ENCODE measurements at places on chromosomes 6 and 20.

GRCh38 chr20:58646257-58646656, 4.8 kb upstream of the STX16 start:
- peak; percentile 70 for DNase-seq

DNA sequence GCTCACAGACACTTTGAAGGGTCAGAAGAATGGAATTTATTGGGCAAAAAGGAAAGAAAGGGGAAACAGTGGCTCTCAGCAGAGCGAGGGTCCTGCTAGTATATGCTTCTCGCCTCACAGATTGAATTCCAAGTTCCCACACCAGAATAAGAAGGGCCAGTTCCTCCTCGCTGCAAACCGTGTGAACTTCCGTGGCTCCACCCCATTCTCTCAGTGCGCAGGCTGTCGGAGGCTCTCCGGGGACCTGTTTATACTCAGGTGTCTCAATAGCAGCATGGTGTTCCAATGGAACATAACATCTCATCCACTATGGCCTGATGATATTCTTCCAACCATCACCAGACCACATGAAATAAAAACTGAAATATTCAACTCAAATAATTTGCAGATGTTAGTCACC, 4.6 kb downstream of the SAMD3 start:
- DNase-seq: no peak

- no peak for DNase-seq
Measured at GRCh38 chr6:7787137-7787608, 61.3 kb downstream of the BMP6 start.

DNA sequence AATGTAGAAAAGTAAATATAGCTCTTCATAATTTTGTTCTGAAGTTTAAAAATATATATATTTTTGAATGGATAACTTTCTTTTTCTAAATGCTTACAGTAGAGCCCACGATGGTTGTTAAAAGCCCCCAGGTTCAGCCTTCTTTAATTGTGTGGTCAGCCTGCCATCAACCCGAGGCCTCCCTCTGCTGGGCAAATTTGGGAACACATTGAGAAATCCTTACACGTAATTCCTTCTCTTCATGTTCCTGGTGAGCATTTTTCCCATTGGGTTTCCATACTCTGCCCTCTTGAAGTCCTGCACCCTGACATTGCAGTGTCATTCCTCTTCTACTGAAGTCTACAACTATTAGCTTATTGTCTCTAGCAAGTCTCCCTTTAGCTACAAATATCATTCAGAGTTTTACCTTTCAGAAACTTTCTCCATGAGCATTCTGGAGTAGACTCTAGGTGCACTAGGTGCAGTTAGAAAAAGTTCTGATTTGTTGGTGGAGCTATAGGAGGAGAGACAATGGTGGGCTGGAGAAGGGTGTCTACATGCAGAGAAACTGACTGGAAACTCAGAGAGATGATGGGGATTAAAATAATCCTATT, 40.6 kb downstream of the TRIM38 start:
- no peak for DNase-seq

GRCh38 chr20:50610212-50610718, 81.1 kb downstream of the RIPOR3 start:
- no peak for DNase-seq

- no peak for DNase-seq
Measured at GRCh38 chr6:79084693-79085092, 6.6 kb upstream of the PHIP start.

GRCh38 chr6:162825597-162825996, 97.8 kb downstream of the PACRG start:
- DNase-seq: no peak

- no peak for DNase-seq
Measured at GRCh38 chr6:105041880-105042279, 85.0 kb downstream of the LIN28B start.

DNA sequence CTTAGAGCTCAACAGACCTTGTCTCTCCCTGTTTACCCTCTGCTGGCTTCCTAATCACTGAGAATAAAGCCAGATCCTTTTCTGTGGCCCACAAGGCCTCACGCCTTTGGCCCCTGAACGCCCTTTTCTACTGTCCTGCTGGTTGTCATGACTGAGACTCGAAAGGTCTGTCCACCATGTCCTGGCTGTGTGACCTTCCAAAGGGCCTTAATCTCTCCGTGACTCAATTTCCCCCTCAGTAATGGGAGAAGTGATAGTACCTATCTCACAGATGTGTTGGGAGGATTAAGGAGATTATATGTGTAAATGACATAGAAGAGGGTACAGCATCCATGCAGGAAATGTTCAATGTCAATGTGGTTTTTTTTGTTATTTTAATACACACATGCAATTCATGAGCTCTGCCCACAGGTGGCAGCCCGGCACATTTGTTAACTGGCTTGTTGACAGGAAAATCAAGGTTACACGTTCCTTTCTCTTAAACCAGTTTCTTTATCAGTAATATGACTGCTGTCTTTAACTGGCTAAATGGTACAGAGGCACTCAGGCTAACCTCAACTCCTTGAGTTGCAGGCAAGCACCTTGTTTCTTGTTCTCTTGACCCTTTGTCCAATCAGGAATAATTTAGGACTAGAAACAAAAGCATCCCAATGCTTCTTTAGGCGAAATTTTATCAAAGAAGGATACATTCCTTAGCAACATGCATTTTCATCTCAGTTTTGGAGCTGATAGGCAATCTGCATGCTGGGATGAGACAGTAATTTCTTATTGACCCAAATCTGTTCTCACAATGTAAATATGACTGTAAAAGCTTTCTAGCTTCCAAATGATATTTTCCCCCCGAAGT, 16.6 kb downstream of the SLC22A1 start:
- DNase-seq: no peak

DNA sequence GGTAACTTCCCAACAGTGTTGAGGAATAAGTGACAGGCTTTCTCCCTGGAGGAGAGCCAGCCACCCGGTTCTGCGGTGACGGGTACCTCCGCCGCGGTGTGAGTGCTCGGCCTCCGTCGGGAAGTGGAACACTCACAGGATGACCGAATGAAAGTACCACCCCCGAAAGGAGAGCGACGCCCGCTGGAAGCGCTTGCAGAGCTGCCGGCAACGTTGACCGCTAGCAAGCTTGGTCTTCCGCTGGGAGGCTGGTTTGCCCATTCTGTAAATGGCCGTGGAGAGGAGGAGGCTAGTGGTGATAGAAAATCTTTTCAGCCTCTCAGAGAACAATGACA, 614 bp upstream of the TMEM242 start:
- no peak for DNase-seq

DNA sequence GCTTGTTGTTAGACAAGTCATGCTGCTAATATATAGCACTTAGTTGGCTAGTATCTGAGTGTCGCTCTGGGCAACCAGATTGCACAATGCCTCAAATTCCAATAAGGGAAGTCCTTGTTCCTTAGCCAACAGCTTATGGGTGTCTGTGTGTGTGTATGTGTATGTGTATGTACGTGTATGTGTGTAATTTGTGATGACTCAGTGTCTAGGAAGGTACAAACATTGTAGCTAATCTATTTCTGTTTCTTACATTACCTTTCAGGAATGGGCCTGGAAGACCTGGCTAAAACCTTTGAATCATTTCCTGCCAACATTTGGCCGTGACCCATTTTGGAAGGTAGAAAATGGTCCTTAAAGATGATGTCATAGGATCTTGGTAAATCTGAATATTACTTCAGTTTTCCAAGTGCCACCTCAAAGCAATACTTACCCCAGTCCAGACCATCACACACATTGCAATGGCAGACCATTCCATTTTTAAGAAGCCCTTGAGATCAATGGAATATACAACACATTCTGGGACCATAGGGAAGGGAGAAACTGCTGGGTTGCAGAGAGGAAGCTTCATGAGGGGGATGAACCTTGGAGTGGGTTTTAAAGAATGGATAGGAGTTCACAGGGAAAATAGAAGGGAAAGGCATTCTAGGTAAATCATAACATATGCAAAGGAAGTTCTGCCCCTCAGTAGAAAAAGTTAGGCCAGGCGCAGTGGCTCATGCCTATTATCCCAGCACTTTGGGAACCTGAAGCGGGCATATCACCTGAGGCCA, 25.1 kb downstream of the NEDD9 start:
- DNase-seq: peak; percentile 91

- DNase-seq: no peak
Measured at GRCh38 chr6:29945281-29945820, 3.0 kb downstream of the HLA-A start.

- no peak for DNase-seq
Measured at GRCh38 chr6:25004357-25004756, 68.6 kb upstream of the RIPOR2 start.

DNA sequence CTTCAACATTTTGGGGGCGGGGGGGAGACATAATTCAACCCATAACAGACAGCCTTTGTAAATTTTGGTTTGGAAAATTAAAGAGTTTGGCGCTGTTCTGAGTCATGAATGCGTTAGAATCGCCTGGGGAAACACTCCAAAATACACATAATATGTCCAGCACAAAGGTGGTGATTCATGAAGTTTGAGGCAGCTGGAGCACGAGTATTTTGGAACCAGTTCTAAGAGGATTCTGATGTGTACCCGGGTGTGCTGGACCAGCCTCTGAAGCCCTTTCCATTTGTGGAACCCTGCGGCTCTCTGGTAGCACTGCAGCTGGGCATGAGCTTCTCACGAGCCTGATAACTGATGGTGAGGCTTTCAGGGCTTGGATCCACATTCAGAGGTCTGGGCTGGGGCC, 4.7 kb downstream of the GMPR start:
- DNase-seq: no peak

GRCh38 chr20:48714764-48715163, 113.0 kb downstream of the PREX1 start:
- DNase-seq: no peak

GRCh38 chr20:41180599-41181333, 43.4 kb downstream of the PLCG1 start:
- peak; percentile 77 for DNase-seq

DNA sequence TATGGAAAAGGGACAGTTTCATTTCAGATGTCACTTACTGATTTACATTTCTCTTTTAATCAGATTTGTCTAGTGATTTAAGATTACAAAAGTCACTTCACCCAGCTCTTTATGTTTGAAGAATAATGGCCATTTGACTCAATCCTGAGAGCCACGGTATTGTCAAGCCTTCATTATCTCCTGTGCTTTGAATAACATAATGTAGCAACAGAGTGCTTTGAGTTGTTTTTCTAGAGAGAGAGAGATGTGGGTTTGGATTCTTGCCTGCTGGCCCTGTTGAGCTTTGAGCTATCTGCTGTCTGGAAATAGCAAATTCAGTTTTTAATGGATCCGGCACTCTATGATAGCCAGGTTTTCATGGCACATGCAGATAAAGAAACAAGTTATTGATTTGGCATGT, 478.4 kb upstream of the SOX4 start:
- no peak for DNase-seq

GRCh38 chr6:135939208-135939591, 87.7 kb downstream of the PDE7B start:
- no peak for DNase-seq

DNA sequence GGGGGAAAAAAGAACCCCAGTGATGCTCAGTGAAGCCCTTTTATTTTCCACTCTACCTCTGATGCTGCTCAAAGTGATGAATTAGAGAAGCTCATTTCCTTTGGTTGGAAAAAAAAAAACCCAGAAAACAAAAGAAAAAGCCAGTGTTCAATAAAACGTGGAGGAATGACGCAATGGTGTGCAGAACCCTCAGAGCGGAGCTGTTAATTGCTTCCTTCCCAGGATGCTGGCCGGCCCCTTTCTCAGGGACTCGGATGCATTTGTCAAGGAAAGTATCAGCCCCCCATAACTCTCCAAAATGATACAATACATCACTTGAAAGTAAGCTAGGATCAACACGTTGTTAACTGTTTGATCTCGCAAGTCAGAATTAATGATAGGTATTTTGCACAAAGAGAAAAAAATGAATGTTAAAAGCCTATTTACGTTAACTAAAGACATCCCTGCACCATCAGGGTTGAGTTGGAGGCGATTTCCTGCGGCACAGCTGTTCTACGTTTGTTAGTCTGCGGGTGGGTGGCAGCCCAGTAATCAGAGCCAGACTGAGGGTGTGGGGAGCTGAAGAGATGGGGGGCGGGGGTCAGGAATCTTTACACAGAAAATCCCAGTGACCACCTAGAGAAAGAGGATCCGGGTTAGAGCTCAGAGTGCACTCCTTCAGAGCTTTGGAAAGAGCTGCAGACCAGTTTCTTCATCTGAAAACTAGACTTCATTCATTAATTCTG, 132.4 kb downstream of the BMP7 start:
- DNase-seq: no peak

- DNase-seq: no peak
Measured at GRCh38 chr6:135831016-135831415, 20.5 kb upstream of the PDE7B start.

GRCh38 chr6:28489366-28490204, 26.0 kb downstream of the GPX6 start:
- DNase-seq: peak; percentile 89

DNA sequence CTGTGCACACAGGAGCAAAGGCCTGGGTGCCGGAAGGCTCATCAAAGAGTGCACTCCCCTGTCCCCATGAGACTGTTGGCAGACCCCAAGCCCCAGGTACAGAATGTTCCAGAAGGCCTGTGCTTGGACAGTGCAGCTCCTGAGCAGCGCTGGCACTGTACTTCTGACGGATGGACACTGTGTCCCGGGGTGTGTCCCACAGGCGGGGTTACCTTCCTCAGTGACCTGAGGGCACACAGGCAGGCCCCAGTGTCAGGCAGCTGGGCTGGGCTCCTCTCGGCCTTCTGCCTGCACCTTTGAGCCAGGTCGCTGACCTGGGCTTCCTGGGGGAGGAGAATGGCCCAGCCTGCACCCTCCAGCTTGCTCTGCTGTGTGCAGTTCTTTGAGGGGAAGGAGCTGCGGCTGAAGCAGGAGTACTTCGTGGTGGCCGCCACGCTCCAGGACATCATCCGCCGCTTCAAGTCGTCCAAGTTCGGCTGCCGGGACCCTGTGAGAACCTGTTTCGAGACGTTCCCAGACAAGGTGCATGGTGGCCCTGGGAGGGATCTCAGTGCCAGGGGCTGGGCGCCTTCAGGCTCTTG, 30.1 kb downstream of the PYGB start:
- DNase-seq: no peak

- DNase-seq: no peak
Measured at GRCh38 chr6:63154535-63154934, 56.7 kb upstream of the FKBP1C start.

DNA sequence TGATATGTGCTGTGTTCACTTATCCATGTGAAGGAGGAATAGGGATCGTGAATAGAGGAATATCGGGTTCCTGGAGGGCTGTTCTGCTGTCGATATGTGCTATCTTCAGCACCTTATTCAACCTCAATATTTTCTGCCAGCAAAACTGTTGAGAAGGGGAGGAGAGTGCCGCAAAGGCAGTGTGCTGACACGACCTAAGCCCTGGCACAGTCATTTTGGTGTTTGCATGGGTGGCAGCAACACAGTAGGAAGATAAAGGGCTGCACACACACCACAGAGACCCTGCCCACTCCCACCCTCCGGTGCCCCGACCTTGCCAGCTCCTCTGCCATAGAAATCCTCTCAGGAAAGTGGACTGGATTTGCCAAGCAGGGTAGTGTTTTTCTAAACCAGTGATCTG, 47.0 kb downstream of the ZDHHC14 start:
- no peak for DNase-seq

- DNase-seq: no peak
Measured at GRCh38 chr6:70652216-70652615, 15.5 kb upstream of the SMAP1 start.
